GM04503 (cell line): ENCODE measurements at places on chromosomes 1 and 21.

DNA sequence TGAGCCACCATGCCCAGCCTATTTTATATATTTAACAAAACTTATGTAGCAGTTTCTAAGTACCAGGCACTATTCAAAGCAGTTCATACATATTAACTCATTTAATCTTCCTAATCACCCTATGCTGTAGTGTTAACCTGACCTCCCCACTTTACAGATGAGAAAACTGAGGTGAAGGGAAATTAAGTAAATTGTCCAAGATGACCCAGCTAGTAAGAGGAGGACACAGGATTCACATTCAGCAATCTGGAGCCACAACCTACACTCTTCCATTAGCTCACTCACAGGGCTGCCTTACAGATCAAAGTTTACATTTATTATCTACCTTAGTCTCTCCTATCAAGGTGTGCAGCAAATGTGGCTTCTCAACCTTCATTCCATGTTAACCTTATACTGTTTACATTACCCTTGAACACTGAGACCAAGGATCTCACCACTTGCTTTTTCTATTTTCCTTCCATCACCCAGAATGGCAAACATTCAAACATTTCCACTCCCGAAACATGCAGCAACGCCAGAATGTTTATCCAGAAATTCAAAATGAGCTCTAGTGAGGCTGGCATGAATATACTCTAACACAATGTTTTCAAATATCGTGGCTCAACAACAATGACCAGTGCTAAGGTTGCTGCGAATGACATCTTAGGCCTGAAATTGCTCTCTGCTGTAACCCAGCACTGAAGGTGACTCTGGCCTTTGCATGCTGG, 24.5 kb downstream of the HIVEP3 start:
- no peak for DNase-seq

DNA sequence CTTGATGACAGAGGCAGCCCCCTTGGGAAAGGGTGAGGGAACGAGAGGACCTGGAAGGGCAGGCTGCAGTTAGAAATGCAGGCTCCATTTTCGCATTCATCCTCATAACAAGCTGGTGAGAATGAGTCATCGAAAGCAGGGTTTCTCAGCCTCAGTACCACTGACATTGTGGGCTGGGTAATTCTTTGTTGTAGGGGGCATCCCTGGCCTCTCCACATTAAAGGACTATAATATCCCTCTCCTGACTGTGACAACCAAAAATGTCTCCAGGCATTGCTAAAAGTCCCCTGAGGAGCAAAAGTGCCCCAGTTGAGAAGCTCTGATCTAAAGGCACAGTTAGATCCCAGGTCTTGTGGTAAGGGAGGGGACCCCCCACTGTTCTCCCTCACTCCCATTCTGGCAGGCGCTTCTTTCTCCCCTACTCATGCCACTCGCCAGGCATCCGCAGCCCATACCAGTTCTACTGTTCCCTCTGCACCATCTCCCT, 20.4 kb downstream of the KCNN3 start:
- no peak for DNase-seq

GRCh38 chr1:78081980-78082860, 36.5 kb downstream of the GIPC2 start:
- DNase-seq = no peak

GRCh38 chr1:14804626-14805025, 206.1 kb downstream of the KAZN start:
- DNase-seq = no peak

GRCh38 chr1:57800376-57800775, 376.5 kb upstream of the DAB1 start:
- no peak for DNase-seq

GRCh38 chr1:201545851-201546492, 7.0 kb downstream of the NAV1 start:
- no peak for DNase-seq

DNA sequence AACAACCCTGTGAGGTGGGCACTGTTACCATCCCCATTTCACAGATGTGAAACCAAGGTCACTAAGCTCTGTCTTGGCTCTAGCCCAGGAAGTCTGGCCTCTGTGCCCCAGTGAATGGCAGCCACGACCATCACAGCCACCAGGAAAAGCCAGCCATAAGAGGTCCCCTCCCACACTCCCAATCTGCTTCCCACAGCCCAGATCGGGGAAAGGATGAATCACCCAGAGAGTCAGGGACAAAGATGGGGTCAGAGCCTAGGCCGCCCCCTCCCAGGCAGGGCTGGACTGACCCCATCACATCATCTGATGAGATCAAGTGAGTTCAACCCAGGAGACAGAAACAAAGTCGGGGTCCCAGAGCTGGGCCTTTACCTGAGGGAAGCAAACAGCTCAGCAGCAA, 22.9 kb upstream of the COL16A1 start:
- DNase-seq = no peak

GRCh38 chr1:44723496-44724295, 7.3 kb downstream of the RNU5D-1 start:
- no peak for DNase-seq

GRCh38 chr1:157382351-157382750, 170.0 kb downstream of the FCRL5 start:
- DNase-seq = no peak

- no peak for DNase-seq
These were observed 3.2 kb upstream of the PROX1 start for GRCh38 chr1:213984387-213985208.

DNA sequence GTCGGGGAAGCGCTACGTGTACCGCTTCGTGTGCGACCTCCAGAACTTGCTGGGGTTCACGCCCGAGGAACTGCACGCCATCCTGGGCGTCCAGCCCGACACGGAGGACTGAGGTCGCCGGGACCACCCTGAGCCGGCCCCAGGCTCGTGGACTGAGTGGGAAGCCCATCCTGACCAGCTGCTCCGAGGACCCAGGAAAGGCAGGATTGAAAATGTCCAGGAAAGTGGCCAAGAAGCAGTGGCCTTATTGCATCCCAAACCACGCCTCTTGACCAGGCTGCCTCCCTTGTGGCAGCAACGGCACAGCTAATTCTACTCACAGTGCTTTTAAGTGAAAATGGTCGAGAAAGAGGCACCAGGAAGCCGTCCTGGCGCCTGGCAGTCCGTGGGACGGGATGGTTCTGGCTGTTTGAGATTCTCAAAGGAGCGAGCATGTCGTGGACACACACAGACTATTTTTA, 17.1 kb downstream of the ETS2 start:
- DNase-seq = no peak
